ENCODE measurements at places on chromosomes 13 and 19.

DNA sequence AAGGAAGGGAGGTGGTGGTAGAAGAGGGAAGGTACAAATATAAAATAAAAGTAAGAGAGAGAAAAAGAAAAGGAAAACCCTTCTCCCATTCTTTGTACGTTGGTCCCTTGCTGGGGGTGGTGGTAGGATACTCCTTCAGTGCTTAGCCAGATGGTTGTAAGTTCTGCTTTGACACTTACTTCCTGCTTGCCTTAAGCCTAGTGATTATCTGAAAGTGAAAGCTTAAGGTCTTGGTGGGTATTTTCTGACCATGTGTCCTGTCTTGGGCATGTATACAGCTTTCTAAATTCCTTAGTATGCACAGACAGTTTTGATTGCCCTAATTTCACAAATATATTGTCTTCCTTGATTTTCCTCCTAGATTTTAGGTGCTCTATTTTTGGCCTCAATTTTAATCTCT, 314.8 kb downstream of the PCDH17 start:
- no peak for DNase-seq

DNA sequence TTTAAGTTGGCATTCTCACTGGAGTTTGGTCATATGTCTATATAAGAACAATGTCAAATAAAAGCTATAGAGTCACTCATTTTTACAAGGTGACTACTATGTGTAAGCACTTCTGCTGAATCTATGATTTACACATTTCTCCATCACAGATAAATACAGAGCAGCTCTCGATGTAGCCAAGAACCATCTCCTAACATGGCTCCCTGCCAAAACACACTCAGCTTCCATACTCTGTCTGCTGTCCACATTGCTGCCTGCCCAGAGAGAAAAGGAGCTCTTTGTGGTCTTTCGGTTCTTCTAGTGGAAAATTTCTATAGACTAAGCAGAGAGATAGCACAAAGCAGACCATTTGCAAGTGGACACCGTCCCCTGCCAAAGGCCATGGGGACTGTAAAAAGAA, 190.9 kb upstream of the KLF12 start:
- no peak for DNase-seq

GRCh38 chr13:57630661-57631595, 616 bp upstream of the PCDH17 start:
- peak; percentile 18 for DNase-seq

- no peak for DNase-seq
Observed at GRCh38 chr13:41144576-41144975, 12.0 kb upstream of the KBTBD6 start.

DNA sequence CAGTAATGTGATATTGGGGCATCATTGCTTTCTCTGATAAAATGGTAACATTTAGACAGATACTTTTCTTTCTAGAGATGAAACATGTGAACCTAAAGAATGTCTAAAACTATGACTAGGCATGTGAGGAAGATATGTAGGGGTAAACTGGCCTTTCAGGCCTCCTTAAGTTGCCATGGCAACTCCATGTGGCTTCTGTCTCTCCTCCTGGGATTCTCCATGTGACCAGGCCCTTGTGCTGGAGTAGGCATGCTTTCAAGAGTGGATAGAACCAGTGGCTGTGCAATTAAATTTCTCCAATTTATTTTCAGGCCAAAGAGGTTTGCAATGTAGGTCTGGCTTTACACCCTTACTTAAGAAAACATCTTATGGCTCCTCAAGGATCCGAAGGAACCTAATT, 130.8 kb downstream of the OLFM4 start:
- no peak for DNase-seq

DNA sequence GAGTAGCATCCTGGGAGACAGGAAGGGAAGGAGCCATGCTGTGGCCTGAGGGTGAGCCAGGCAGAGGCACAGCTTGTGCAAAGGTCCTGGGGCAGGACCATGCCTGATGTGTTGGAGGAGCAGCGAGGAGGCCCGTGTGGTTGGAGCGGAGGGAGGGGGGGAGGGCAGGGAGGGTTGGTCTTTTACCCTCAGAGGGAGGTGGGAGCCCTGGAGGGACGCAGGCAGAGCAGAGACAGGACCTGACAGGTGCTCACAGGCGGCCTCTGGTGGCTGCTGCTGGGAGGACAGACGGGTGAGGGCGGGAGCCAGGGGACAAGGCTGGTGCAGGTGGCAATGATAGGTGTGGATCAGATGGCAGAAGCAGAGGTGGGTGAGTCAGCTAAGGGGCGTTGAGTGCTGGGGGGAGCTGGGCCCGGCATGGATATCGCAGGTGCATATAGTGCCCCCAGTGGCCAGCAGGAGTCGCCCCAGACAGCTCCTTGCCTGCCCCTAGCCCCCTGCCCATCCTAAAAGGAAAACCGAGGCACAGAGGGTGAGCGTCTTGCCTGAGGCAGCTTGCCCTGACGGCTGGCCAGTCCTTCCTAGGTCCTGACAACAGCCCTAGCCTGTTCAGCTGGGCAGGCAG, 9.8 kb upstream of the GNA15 start:
- DNase-seq, result peak; percentile 86

DNA sequence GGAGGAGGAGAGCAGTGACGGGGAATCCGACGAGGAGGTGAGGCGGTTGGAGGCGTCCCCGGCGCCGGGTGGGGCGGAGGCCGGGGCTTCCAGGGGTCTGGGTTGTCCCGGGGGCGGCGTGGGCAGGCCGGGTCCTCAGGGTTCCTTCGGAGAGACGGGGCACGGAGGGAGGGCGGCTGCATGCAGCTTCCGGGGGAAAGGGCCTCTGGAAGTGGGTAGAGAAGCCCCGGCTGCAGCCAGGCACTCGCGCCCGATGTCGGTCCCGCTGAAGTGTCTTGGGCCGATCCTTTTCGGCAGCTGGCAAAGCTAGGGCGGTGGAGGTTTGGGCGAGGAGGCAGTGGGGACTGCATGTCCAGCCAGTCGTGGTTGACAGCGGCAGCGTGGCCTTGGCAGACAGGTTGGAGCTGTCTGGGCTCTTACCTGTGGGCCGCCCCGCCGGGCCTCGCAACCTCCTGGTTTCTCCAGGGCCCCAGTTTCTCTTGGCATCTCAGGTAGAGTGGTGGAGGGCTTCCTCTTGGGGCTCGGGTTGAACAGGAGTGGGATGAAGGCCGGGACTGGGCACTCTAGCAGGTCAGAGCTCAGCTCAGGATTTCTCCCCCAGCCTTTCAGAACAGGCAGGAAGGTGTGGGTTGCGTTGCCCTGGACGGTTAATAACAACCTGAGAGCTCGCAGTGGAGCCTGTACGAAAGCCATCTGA, 690 bp downstream of the KMT2B start:
- peak; percentile 79 for DNase-seq

GRCh38 chr19:42480335-42481095, 37.8 kb upstream of the CXCL17 start:
- peak; percentile 7 for DNase-seq

DNA sequence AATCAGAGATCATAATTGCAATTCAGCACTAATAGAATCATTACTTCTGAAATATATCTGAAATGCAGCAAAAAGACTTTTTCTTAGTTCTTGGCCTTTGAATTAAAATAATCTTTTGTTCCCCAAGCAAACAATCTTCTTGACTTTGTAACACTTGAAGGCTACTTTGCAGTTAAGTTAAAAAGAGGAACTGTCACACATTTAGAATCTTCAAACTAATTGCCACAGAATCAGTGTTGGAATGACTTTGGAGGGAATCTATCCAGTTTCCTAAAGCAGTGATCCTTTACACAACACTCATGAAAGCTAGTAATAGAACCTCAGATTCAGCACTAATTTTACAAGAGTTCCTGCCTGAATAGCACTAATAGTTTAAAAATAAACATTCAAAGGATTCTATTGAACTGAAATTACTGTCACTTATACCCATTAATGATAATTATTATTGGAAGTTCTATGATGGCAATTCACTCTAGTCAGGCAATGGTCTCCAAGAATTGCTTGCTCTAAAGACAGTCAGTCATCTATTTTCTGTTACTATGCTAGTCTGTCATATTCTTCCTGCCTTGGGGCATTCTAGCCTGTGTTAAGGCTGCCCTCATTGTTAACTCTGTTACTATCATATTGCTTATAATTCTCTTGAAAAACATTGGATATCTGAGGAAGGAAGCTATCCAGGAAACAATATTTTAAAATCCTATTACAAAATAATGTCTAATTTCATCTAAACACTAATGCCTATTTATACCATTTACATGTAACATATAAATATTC, 362.4 kb downstream of the DIAPH3 start:
- DNase-seq, result no peak

- DNase-seq, result peak; percentile 48
Observed at GRCh38 chr13:102779436-102780159, 6.0 kb upstream of the TEX30 start.

DNA sequence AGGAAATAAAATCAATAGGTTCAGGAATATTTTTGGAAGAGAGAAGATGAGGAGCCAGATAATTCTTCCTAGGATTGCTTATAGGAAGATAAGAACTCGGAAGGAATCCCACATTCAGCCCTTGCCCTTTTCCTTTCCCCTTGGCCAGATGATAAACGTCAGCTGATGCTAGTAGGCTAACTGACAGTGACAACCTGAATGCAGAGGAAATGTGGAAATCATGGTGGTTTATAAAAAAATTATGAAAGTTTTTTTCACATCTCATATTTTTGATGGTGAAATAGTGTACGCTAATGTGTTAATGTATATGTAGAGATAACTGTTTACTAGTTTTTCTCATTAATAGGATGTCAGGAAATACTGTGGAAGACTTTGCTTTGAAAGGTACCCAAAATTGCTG, 56.9 kb downstream of the EDNRB start:
- no peak for DNase-seq

DNA sequence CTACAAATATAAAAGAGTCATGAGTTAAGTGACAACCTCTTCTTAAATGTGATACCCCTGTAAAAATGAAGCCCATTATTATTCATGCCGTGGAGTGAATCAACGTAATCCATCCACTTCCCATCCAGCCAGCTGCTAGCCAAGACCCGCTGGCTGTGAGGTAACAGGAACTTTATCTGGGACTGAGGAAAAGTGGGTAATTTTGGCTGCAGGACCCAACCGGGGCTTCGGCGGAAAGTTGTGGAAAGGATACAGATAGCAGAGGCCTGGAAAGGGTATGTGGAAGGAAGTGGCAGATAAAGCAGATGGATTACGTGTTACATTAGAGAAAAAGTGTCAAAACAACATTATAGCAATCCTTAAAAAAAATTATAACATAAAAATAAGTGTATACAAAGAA, 48.3 kb downstream of the SLC7A1 start:
- DNase-seq, result no peak

DNA sequence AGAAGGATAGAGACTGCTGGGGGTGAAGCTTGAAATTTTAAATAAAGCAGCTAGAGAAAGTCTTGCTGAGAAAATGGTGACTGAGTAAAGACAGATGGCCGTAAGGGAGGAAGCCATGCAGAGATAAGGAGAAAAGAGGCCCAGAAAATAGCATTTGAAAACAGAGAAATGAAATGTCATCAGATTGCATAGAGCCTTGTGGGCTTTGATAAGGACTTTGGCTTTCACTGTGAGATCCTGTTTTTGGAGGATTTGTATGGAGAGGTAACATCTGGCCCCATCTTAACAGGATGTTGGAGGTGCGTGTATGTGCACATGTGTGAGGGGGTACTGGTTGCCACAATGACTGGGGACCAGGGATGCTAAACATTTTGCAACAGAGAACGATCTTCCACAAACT, 19.5 kb upstream of the ATP8A2 start:
- no peak for DNase-seq

DNA sequence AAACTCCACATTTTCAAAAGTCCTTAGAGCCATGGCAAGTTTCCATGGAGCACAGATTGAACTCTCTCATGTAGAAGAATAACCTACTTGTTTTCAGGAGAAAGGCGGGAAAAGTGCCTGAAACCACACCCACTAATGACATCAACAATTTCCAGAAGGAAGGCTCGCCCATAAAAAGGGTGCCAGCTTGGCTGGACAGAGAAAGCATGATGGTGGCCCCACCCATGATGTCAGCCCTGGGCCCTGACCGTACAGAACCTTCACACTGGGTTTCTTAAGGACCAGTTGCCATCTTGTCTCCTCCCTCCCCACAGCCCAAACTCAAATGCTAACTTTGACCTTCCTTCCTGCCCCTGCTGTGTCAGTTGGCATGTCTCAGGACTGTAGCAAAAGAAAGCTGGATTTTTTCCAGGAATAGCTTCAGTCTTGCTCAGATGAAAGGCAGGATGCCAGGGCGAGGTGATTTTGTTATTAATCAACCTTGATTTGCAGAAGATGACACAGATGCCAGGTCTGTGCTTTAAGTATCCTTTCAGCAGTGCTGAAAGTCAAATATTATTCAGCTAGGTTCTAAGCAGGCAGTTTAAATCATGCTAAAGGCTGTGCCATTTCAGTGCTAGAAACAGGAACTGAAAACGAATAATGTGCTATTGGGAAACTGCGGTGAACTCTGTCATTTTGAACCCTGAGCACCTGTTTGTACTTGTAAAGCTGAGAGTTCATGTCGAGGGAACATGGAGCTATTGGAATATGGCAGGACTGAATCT, 89.5 kb upstream of the RFC3 start:
- DNase-seq, result no peak

DNA sequence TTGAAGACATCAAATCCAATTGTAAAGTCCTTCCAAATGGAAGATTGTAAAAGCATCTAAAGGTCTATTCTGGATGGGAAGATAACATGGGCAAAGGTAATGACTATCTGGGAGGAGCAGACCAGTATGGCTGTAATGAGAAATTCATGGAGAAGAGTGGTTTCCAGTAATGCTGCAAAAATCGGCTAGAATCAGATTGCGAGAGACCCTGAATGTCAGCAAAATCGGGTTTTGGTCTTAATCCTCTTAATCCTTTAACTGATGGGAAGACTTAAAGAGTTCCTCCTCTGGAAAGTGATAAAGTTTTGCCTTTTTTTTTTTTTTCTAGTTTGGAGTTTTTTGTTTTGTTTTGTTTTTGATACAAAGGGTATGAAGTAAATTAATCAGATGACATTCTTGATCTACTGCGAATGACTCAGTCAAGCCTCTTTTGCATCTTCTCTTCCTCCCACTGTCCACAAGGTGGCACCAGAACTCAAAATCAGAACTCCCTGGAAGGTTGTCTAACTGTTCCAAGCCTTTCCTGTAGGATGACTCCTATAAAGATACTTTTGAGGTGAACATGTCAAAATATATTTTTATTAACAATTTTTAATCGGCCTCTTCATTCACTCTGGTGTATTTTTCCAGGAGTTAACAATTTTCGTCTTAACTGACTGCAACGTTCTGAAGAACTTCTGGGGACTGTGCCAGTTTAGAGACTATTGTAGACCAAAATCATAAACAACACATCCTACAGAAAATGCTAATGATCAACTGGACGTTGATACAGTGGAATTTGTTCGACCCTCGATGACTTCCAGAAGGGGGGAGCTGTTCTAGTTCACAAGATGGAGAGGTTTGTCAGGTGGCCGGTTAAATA, 213.3 kb upstream of the MIR17HG start:
- DNase-seq, result peak; percentile 39

GRCh38 chr19:29090783-29091526, 122.0 kb downstream of the UQCRFS1 start:
- DNase-seq, result no peak

- DNase-seq, result no peak
Observed at GRCh38 chr19:38980583-38981374, 5.2 kb upstream of the FBXO17 start.

DNA sequence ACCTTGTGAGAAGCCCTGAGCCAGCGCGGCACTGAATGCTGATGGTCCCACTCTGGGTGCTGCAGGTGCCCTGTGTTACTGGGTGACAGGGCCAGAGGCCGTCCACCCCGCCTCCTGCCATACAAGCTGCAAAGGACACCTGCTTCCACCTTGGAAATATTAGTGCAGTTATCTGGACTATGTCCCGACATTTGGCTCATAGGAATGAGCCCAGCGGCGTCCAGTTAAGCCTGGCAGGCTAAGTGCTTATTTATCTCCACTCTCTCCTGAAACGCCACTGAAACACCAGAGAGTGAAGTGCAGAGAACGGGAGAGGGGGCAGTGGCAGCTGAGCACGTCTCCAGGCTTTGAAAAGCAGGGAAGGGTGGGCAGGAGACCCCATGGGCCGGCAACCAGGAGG, 145.8 kb downstream of the KDM4B start:
- DNase-seq, result no peak
